ENCODE measurements at places on chromosomes 4 and X. TPM values are rescaled to one million over a fixed set of nuclear protein-coding genes. Genes with fewer than 3 reads are reported as not detected.

PGAM4 gene
- 0.40 TPM for total RNA-seq

IL2 gene
- not detected for total RNA-seq

PABPC5 gene
- total RNA-seq, result not detected

SULT1E1 gene
- not detected for total RNA-seq

FGFBP1 gene
- total RNA-seq, result 2.6 TPM

TMPRSS11A gene
- total RNA-seq, result not detected

TACR3 gene
- total RNA-seq, result not detected

TEC gene
- 1.9 TPM for total RNA-seq

TLR3 gene
- total RNA-seq, result 0.44 TPM

ZNF81 gene
- 6.3 TPM for total RNA-seq

RPA4 gene
- total RNA-seq, result 0.24 TPM

XAGE1B gene
- 206 TPM for total RNA-seq

UGT2B11 gene
- 0.11 TPM for total RNA-seq

Measured in A549 treated with AZD2906 at 1 μM for 4 hours (cell line).